ENCODE measurements at places on chromosomes 5 and 9.

- peak; percentile 73 for DNase-seq
These were observed 4.2 kb upstream of the CA9 start for GRCh38 chr9:35669331-35670145.

DNA sequence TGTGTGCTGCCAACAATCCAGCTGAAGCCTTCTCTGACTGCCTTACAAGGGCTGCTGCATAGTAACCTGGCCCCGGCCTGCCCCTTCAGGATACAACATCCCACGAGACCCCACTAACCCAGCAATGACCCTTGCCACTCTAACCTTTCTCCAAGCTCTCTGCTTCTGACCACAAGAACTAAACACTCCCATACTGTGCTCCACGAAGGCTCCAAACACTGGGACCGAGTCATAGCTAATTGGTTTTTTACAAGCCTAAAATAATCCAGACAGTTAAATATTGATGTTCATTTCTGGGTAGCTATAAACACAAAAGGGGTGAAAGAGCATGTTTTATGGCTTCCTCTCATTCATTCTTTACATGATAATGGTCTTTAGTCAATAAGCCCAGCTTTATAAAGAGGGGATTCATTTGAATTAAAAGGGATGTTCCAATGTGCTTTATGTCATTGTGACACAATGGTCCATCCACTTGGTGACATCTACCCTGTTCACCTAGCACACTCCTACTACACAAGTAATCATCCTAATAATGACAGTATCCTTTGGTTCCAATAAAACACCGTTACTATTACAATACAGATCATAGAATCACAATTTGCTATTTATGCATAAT lies 16.2 kb upstream of the TLE4 start:
- DNase-seq, result no peak

DNA sequence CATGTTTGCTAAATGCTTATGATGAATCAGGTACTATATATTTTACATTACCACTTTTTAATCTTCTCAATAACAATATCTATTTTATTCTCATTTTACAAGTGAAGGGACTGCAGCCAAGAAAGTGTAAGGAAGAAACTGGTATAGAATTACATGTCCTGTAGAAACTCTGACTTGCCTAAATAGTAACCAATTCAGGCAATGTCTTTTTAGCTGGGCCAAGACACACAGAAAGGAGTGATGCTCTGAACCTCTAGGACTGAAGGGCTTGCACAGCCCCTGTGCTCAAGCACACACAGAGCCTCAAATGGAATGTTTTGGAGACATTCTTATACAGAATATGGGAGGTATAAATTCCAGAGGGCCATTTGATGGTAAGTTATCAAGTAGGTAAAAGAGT lies 286.4 kb upstream of the TNC start:
- no peak for DNase-seq

- no peak for DNase-seq
These were observed 150.7 kb upstream of the RASA1 start for GRCh38 chr5:87116825-87117512.

GRCh38 chr9:108639696-108640095 lies 216.1 kb downstream of the ACTL7B start:
- no peak for DNase-seq

DNA sequence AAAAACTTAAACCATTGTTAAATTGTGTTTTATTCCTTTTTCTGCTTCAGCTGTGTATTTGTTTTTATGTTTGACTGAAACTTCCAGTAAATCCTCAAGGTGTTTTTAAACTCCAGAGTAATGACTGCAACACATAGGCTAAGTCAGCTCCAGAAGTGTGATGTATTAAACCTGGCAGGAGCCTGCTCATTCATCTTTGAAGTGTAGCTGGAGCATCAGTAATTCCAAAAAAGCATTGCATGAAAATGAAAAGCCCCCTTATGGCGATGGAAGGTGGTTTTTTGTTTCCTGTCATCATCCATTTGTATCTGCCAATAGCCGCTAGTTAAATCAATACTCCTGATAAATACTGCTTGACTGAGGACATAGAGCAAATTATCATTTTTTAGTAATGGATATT lies 474.2 kb upstream of the ADAMTS16 start:
- DNase-seq, result no peak

DNA sequence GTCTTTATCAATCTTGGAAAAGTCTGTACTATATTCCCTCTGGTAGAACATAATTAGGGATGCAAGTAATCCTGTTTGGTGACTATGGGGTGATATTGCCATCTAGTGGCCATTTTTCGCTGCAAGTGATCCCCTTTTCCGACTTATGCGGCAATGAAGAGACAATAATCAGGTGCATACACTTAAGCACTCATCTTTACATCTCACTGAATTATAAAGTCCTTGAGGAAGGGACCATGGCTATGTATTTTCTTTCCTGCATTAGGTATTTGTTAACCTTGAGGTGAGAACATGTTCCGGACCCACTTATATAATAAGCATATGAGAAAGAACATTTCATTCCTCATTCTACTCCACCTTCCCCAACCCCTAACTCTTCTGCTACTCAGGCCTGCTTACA lies 19.6 kb upstream of the LIX1 start:
- peak; percentile 83 for DNase-seq

DNA sequence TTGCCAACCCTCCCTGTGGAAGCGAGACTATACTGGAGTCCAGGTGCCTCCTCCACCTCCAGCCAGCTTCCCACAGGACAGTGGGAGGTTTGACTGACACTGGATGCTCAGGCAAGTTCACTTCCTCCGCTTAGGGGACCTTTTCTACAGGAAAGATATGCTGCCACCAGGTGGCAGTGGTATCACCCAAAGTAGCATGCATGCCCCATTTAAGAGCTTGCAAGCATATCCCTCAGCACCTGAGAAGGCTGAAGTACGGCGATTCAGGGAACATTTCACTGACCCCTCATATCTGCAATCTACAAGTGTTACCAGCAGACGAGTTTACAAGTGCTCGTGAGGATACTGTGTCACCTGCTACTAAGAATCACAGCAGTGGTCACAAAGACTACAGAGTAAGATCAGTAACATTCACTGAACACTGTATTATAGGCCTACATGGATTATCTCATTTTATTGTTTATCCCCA lies 75.5 kb downstream of the KLHL3 start:
- peak; percentile 84 for DNase-seq

Data from astrocyte of the spinal cord (primary cell).